ENCODE measurements at places on chromosomes 12 and 14. TPM values are rescaled to one million over a fixed set of nuclear protein-coding genes. Genes with fewer than 3 reads are reported as not detected.

Gene DDIT3
- total RNA-seq, result 92.7 TPM

Gene CLECL1
- total RNA-seq, result not detected

Gene DBX2
- not detected for total RNA-seq

GRCh38 chr12:67774983-67775587 lies 126.5 kb downstream of the DYRK2 start:
- DNase-seq, result no peak
- H3K27ac ChIP-seq, result no peak overlapping the region
- H3K27me3 ChIP-seq, result no peaks in the 10 kb centered on the region
- H3K4me3 ChIP-seq, result no peak overlapping the region
- peaks cover 10% of the 10 kb centered on the region for H3K4me1 ChIP-seq
- no peaks in the 10 kb centered on the region for H3K36me3 ChIP-seq

GRCh38 chr12:50517421-50518048 lies 12.8 kb downstream of the DIP2B start:
- H3K4me3 ChIP-seq, result no peak overlapping the region
- no peaks in the 10 kb centered on the region for H3K4me1 ChIP-seq
- no peaks in the 10 kb centered on the region for H3K27me3 ChIP-seq
- no peaks in the 10 kb centered on the region for H3K36me3 ChIP-seq
- H3K27ac ChIP-seq, result peak overlapping the region; percentile 73
- DNase-seq, result no peak

- peaks cover 88% of the 10 kb centered on the region for H3K27me3 ChIP-seq
- DNase-seq, result peak; percentile 26
- H3K27ac ChIP-seq, result no peak within 1 kb of the TSS
- no peaks in the 10 kb centered on the region for H3K36me3 ChIP-seq
- no peak within 1 kb of the TSS for H3K4me3 ChIP-seq
These were observed at the start of gene SLC24A4 for GRCh38 chr14:92323011-92323915. Gene SLC24A4 (plus strand): TSS chr14:92323165. CDS start chr14:92323831, 666 bp downstream.

DNA sequence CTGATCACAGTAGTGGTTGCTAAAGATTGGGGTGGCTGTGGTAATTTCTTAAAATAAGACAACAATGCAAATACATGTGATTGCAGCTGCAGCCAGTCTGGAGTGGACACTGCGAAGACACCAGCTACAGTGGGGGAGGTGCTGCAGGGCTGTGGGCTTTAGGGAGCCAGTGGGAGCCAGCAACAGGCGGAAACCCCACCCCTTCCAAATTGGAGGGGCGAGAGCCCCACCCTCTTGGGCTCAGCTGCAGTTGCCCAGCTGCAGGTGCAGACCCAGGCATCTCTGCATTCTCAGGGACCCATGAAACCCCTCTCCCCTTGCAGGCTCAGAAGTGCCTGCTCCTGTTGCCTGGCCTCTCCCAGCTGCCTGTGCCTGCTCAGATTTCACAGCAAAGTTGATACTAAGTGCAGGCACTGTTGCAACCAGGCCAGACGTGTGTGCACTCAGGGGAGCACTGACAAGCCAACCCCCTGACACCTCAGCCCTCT lies 104.8 kb downstream of the MYF5 start:
- H3K4me1 ChIP-seq, result no peaks in the 10 kb centered on the region
- H3K27ac ChIP-seq, result no peak overlapping the region
- H3K4me3 ChIP-seq, result no peak overlapping the region
- H3K36me3 ChIP-seq, result no peaks in the 10 kb centered on the region
- H3K27me3 ChIP-seq, result no peaks in the 10 kb centered on the region

Data from hepatocyte (in vitro differentiated cells).